NCI-H1048 (cell line): ENCODE measurements at places on chromosomes 1 and 21.

DNA sequence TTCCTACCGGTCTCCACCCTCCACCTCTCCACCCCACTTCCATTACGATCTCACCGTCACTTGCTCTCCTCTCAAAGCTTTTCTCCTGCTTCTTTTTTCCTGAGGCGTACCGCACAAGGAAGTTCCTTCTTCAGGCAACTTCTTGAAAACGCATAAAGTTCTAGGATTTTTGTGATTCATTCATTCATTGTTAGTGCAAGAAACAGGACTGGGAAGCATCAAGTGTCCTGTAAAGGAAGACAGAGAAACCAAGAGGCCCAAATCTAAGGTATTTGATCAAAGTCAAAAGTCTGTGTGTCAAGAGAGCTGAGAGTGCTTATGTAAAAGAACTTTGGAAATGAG is 1.3 kb upstream of the RCC2 start:
- no peak for DNase-seq

DNA sequence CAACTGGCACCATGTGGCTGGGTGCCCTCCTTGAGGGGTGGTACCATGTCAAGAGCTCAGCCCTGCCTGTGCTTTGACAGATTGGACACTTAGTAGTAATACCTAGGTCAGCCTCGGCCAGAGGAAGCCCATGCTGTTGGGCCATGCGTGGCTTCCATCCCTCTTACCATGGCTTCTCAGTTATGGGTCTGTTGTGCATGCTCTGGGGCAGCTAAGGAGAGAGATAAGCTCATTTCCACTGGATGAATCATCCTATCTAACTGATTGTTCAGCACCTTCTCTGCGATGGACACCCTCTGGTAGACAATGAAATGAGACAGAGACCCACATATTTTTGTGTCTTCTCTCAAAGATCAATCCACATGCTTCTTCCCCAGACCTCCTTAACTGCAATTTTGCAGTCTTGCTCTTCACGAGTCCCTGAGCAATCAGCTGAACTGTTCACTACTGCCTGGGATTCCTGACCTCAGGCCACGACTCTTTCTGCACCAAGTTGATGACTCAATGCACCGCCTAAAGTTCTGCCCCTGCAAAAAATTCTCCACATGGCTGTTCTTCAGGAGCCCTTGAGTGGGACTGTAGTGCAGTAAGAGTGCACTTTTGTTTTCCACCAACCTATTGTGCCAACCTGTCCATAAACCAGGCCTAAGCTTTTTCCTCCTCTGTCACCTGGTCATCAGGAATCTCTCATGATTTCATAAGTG is 6.9 kb upstream of the TRIM62 start:
- no peak for DNase-seq

- DNase-seq: no peak
Measured at GRCh38 chr1:31627301-31627929, 9.9 kb downstream of the HCRTR1 start.

DNA sequence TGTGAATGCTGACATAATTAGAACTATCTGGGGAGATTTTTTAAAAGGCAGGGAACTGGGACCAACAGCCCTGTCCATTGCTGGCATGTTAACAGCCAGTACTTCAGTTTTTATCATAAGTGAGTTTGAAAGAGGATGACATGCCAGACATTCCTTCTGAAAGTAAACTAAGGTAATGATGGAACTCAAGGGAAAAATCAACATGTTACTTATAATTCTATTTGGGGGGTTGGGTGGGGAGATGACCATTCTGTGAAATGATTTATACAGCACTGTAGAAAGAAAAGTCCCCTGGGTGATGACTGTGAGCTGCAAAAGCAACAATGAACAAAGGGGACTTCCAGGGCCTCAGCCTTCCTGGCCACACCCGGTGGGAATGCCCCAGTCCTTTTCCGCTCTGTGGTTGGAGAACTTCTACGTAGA is 5.4 kb upstream of the LAMC2 start:
- DNase-seq: no peak

DNA sequence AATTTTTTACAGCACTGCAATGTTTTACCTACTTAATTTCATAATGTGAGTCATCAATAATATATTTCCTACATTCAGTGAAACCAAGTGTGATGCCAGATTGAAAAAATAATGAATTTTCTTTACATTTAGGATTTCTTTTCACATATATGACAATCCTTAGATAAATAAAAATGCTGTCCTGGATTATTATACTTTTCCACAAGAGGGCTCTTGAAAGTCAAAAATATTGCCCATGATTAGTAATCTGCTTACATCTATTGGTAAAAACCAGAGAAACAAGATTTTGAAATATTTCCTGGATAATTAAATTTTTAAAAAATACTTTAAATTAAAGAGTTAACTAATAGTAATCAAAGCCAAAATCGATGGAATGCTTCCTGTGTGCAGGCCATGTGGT is 86.8 kb upstream of the PLPPR4 start:
- DNase-seq: no peak

GRCh38 chr1:46158312-46159281 is 16.3 kb upstream of the TSPAN1 start:
- DNase-seq: no peak

DNA sequence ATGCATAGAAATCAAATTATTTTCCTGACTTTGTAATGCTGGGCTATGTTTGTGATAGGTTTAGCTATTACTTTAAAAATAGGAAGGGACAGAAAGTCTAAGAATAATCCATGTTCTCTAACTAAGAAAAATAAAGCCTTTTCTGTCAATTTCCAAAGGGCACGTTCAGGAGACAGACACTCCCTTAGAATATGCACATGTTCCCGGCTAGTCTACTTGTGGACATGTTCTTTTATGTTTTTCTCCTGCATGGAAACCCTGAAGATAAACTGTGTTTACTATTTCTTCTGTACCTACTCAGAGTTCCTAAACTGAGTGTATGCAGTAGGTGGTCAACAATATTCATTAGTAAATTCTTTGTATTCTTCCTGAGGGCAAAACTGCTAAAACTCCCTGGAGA is 12.5 kb downstream of the PSMB4 start:
- DNase-seq: no peak

- DNase-seq: no peak
Measured at GRCh38 chr1:53951697-53952096, 5.5 kb downstream of the LRRC42 start.

- DNase-seq: no peak
Measured at GRCh38 chr21:26534517-26534916, 38.6 kb downstream of the CYYR1 start.

DNA sequence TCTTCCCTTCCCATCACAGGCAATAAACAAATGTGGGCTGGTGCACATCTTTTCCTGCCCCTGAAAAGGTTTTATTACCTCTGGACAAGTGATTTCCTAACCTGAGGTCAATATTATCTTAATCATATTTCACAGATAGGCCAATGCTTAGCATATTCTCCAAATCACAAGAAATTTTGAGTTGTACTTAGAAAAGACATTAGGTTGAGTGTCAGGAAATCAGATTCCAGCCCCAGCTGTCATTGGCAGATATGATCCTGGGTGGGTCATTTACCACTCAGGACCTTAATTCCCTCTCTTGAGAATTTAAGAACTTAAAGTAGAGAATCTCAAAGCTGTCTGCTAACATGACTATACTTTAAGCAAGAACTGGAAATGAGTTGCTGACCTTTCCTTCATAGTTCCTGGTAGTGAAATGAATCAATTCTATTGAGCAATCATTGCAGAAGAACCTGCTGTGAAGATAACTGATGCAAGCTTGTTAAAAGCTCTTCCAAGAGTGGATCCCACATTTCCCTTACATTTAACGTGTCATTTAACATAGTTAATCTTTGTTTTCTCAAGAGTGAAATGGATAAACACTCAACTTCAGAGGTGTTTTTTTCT is 46.4 kb upstream of the CR2 start:
- DNase-seq: no peak

DNA sequence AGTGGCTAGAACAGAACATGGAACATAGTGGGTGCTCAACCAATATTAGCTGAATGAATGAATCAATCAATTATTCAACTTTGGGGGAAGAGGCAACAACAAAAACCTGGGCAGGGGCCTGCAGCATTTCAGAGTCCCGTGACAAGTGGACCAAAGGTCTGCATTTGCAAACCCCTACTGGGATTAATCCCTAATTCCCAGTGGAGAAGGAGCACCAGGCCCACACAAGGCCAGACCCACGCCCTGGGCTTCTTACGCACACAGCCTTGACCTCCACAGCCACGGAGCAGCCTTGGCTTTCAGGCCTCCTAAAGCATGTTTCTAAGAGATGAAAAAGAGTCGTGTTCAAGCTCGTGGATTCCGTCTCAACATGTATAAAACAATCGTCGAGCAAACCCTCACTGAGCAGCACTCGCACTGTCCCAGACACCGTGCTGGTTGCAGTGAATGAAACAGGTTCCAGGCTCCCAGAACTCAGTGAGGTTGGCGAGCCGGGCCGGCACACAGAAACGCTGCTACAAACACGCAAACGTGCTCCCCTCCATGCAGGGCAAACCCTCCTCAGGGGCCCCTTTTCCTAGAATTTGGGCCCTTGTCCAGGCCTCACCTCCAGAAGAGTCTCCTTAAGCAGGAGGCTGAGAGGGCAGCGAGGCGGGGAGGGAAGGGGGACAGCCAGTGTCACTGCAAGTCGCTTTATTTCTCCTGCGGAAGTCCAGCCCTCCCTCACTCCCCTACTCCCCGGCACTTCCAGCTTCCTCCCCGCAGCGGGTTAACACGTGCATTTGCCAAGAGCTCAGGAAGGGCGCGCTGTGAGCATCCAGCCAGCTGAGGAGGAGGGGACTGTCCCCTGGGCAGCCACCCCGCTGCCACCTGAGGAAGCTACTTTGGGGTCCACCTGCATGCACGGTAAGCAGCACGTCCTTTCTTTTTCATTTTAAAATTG is 556.4 kb downstream of the KIF26B start:
- DNase-seq: no peak

DNA sequence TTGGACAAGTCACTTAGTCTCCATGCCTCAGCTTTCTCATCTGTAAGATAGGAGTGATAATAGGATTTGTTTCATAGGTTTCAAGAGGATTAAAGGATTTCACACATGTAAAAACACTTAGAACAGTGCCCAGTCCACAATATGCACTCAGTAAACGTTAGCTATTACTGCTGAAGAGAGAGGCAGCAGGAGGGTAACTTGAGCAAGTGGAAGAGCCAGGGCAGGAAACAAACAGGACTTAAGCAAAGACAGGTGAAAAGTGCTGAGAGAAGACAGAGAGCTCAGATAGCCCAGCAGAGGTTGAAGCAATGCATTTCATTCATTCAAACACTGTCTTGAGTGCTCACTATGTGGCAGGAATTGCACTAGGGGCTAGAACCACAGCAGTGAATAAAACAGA is 21.1 kb upstream of the H3-3A start:
- DNase-seq: no peak

DNA sequence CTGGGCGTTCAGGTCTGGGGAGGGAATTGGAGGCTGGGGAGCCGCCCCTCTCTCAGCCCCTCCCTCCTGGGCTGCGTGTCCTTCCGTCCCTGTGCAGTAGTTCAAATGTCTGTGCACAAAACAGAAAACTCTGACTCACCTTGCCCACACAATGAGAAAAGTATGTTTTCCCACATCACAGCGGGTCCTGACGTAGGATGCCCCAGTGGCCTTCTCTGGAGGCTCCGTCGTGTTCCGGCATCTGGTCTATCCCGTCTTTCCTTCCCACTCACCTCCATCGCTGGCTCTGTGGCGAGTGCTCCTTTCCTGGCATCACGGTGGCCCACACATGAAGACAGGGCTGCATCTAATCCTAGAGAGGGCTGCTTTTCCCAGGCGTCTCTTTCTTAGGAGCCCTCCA is 224.0 kb downstream of the KAZN start:
- no peak for DNase-seq

DNA sequence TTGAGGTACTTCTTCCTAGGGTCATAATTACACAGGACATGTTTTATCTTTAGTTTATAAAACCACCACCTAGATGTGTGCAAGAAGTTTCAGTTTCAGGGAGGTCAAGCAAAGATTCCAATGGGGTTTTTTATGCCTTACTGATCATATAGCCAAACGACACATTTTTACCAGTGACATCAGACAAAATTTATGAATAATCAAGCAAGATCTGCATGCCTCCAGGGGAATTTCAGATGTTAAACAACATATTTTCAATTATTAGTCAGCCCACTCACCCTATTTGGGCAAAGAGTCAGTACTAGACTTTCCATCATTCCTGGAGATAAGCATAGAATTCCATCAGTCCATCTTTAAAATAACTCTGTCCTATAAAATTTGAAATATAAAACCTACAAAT is 867.4 kb downstream of the KCNT2 start:
- no peak for DNase-seq

- DNase-seq: no peak
Measured at GRCh38 chr1:47477595-47478080, 39.8 kb downstream of the FOXD2 start.

DNA sequence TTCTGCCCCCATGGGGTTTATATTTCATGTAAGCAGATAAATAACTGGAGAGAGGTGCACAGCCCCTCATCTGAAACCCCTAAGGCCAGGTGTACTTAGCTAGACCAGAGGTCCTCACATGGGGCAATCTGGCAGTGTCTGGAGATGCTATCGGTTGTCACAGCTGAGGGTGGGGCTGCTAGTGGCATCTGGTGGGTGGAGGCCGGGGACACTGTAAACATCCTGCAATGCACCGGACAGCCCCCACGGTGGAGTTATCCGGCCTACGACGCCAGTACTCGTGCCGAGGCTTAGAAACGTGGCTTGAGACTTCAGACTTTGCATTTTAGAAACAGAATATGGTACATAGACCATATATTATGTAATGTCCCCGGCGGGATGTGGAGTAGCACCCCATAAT is 186.5 kb upstream of the VAMP3 start:
- no peak for DNase-seq

- no peak for DNase-seq
Measured at GRCh38 chr1:9621032-9621431, 30.5 kb upstream of the PIK3CD start.

- no peak for DNase-seq
Measured at GRCh38 chr1:209807509-209807908, 1.6 kb upstream of the IRF6 start.

DNA sequence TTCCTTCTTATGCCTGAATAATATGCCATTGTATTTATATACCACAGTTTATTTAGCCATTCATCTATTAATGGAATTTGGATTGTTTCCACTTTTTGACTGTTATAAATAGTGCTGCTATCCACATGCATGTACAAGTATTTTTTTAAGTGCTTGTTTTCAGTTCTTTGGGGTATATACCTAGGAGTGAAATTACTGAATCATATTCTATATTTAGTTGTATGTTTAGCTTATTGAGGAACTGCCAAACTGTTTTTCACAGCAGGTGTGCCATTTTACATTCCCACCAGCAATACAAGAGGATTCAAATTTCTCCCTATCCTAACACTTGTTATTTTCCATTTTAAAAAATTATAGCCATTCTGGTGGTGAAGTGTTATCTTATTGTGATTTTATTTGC is 7.6 kb upstream of the HJV start:
- no peak for DNase-seq

- no peak for DNase-seq
Measured at GRCh38 chr1:47438165-47439016, 547 bp downstream of the FOXD2 start.

GRCh38 chr1:208929575-208929974 is 653.9 kb upstream of the CAMK1G start:
- DNase-seq: no peak

GRCh38 chr1:55190109-55190508 is 25.1 kb downstream of the USP24 start:
- no peak for DNase-seq

GRCh38 chr1:229013981-229014380 is 256.9 kb upstream of the RAB4A start:
- no peak for DNase-seq
